Stomach (tissue), 19 donors: ENCODE measurements at places on chromosomes 4 and X.

DNA sequence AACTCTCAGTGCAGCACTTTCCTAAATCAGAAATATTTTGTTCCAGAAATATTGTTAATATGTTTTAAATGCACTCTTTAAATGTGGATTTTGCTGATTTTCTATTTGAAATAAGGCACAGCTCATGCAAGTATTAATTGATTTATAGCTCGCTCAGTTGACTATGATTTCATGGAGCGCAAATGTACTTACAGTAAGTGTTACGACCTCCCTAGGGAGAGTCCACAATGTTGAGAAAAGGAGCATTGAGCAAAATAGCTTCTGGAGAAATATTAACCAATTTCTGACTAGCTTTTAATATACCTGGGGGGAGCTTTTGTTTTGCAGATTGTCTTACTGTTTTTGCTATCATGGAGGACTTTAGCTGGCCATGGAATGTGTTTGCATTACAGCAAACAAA is 1687.5 kb downstream of the STIM2 start:
- no peaks in the 10 kb centered on the region for H3K36me3 ChIP-seq
- H3K4me3 ChIP-seq, result no peak overlapping the region
- DNase-seq, result no peak
- no peaks in the 10 kb centered on the region for H3K4me1 ChIP-seq
- H3K27ac ChIP-seq, result no peak overlapping the region

DNA sequence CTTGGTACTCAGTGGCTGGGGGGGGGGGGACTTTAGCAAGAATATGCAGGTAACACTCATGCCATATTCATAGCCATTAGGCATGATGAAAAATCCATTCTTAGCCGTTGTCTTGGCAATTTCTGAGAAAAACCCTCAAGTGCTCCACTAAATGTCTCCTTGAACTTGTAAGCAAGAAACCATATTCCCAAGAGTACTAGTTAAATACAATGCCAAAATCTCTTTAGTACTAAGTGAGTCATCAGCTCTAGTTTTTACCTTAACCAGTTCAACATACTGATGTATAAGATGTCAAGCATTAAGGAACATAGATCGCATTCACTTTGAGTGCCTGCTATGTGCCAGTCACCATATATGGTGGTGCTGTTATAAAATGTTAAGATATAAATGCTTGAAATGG is 27.5 kb downstream of the UBE2D3 start:
- H3K4me1 ChIP-seq, result no peaks in the 10 kb centered on the region
- peaks cover 100% of the 10 kb centered on the region for H3K36me3 ChIP-seq
- no peaks in the 10 kb centered on the region for H3K27me3 ChIP-seq
- no peak overlapping the region for H3K4me3 ChIP-seq

- H3K4me3 ChIP-seq, result no peak overlapping the region
- no peaks in the 10 kb centered on the region for H3K36me3 ChIP-seq
- H3K27ac ChIP-seq, result no peak overlapping the region
- DNase-seq, result no peak
These were observed 19.8 kb downstream of the TMLHE start for GRCh38 chrX:155592981-155593380.

GRCh38 chr4:1502976-1503375 is 96.7 kb upstream of the NKX1-1 start:
- H3K27ac ChIP-seq, result no peak overlapping the region
- H3K36me3 ChIP-seq, result no peaks in the 10 kb centered on the region
- H3K4me3 ChIP-seq, result no peak overlapping the region
- no peaks in the 10 kb centered on the region for H3K4me1 ChIP-seq
